Coronary artery (tissue), 2 donors: ENCODE measurements at places on chromosomes 5 and 9.

GRCh38 chr9:26748449-26749058 lies 144.0 kb downstream of the CAAP1 start:
- DNase-seq: no peak

- DNase-seq: no peak
Observed at GRCh38 chr5:136620621-136621020, 255.3 kb upstream of the TRPC7 start.

DNA sequence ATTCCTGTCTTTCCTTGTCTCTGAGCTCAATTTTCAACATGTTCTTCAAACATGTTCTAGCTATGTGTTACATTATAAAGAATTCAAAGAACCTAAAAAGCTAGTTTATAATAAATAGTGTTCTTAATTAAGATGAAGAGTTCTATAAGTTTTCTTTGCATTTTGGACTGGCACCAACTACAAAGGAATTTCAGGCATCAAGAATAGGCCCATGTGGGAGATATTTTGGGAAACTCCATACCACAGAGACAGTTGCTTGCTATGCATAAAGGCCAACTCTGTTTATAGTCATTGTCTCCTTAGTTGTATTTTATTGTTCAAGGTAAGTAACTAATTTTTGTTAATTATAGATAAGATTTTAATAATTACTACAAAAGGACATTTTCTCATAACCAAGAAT lies 4.5 kb downstream of the SLF1 start:
- no peak for DNase-seq

DNA sequence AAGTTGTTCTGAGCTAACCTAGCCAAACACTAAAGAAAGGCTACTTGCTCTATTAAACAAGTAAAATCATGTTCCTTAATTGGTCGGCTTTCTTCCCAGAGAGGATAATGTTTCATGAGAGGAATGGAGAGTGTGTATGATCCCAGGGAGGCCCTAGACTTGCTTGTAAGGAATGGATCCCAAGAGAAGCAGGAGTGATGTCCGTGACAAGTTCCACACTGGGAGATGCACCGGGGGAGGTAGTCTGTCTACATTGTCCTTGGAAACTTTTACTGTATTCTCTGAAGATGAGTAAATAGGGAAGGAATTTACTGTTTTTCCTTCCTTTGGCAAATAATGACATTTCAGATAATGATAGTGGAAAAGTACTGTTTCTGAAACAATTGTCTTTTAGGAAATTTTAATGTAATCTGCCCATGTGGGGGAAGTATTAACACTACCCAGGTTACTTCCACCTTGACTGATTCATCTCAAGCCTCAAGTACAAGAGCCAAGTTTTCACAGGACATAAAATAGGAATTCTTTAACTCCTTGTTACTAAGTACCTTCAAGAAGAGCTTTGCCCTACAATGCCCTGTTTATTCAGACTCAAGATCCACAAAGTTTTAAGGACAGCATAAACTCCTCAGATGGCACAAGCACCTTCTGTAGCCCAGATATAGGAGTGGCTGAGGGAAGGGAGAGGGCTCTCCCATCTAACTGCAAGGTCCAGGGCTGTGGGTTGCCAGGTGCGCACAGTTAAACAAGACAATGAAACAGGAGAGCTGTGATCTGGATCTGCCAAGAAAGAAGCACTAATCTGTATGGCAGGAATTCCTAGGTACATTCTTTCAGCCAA lies 152.1 kb downstream of the GNA14 start:
- DNase-seq: no peak

GRCh38 chr5:120464627-120465435 lies 731 bp downstream of the PRR16 start:
- DNase-seq: peak; percentile 78

DNA sequence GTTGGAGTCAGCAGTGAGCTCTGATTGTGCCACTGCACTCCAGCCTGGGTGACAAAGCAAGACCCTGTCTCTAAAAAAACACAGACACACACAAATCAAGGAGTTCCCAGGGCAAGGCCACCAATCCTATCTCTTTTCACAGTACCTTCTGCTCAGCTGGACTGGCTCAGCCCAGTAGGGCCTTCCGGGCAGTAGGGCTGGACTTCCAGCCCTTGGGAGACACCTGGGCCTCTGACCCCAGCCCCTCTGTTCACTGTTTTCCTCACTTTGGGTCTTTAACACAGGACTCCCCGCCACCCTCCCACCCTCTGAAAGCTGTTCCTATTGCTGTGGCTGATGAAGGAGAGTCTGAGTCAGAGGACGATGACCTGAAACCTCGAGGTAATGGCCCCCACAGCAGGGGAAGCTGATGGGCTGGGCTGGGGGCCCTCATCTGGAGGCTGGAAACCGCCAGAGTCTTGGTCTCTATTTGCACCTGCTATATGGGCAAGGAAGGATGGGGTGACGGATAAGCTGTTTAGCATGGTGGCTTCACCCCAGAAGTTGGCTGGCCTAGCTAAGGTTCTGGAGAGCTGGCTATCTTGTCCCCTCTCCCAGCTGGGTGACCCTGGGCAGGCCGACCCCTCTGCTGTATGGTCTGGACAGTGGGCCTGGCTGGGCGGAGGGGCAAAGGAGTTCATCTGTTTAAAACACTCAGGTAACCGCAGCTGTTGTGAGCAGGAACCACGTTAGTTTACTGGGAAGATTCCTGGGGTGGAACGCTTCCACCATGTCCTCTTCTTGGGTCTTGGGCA lies 25.6 kb downstream of the USP20 start:
- DNase-seq: no peak

- DNase-seq: no peak
Observed at GRCh38 chr5:36049949-36050348, 16.7 kb downstream of the UGT3A2 start.

DNA sequence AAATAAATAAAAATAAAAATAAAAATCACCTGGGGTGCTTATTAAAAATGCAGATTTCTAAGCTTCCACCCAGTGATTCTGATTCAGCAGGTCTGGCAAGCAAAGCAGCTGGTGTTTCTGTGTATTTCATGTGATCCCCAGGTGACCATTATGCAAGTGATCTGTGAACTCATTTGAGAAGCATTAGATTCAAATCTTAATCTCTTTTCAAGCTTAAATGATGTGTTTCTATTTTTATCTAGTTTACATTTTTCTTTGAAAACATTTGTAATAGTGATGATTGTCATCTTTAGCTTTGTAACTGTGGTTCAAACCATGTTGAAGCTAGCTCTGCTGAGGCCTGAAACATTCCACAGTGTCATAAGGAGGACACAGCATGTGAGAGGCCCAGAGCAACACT lies 804.8 kb upstream of the ZNF608 start:
- DNase-seq: no peak

DNA sequence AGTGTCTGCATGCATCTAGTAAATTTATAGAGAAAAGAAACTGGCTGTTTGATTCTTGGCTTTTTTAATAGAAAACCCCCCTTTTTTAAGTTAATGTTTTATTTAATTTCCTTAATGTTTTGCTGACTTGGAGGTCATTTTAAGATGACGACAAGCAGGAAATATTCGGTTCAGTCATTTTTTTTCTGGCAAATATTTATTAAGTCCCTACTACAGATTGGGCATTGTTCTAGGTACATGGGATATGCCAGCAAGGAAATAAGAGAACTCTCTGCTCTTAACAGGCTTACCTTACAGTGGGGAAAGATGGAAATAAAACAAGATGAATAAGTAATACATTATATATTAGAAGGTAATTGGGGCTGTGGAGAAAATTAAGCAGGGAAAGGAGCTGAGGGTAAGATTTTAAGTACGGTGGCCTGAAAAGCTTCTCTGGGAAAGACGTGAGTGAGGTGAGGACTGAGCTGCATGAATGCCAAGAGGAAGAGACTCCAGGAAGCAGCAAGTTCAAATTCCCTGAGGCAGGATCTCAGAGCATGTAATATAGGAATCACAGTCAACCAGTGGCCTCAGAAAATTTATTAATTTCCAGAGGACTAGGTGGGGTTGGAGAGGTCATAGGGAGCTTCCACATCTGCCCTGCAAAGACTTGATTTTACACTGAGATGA lies 316.0 kb upstream of the DAP start:
- DNase-seq: no peak

DNA sequence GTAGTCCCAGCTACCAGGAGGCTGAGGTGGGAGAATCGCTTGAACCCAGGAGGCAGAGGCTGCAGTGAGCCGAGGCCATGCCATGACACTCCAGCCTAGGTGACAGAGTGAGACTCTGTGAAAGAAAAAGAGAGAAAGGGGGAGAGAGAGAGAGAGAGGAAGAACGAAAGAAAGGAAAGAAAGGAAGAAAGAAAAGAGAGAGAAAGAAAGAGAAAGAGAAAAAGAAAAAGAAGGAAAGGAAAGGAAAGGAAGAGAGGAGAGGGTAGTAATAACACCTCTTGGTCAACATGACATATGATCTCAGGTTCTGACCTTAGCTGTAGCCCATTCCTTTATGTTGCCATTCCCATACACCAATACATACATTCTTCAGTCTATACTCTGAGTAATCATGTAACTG lies 14.1 kb downstream of the FBXW11 start:
- DNase-seq: no peak

DNA sequence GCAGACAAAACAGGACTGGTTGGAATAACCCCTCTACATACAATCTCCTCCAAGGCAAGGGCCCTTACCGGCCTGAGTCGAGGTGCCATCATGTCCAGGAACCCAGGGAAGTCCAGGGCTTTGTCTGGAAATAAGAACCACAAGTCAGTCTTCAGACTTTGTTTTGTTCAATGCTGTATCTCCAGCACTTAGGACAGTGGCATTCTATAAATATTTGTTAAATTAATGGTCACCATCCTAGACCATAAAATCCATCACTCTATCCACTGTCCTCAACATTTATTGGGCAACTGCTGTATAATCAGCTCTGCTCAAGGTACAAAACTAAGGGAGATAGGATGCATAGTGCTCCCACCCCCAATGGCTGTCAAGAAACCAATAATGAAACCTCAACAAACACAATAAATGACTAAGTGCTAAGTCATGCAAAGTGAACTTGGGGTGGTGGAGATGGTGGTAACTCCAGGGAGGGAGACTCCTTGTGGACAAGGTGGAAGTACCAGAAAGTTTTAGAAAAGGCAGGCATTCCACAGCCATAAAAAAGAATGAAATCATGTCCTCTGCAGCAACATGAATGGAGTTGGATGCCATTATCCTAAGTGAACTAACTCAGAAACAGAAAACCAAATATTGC lies 5.0 kb downstream of the RELL2 start:
- DNase-seq: peak; percentile 5

GRCh38 chr5:74241751-74242140 lies 398.8 kb downstream of the ENC1 start:
- DNase-seq: no peak

DNA sequence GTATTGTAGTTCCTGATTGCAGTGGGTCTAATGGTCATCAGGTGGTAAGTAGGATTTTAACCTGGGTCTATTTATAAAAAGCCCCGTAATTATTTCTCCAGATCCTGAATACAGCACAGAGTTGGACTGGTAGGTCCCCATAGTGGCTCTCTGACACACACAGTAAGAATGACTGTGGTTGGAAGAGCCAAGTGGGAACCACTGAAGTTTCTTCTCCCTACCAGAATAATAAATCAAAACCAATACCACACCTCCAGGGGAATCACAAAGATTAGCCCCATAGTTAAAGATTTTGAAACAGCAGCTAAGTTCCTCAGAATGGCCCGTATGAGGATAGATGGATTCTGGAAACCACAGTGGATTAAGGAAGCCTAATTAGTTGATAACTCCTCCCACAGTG lies 68.4 kb upstream of the ZFR start:
- no peak for DNase-seq
